Hematopoietic multipotent progenitor cell (in vitro differentiated cells): ENCODE measurements at places on chromosomes 2 and 18.

DNA sequence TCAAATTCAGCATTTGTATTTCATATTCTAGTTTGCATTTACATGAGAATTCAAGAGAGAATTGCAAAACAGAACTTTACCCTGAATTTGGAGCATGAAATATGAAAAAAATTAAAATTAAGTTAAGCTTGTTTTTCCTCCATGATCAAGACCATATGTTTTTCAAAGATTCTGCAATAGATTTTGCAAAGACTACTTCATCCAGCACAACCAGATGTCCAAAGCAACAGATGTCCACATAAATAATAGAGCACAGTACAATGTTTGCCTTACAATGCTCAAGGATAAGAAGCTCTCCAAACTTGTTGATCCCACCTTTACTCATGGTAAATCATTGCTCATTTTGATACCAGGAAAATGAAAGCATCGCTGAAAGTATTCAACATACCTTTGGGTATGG, 25.6 kb downstream of the FAP start:
- no peak for DNase-seq

DNA sequence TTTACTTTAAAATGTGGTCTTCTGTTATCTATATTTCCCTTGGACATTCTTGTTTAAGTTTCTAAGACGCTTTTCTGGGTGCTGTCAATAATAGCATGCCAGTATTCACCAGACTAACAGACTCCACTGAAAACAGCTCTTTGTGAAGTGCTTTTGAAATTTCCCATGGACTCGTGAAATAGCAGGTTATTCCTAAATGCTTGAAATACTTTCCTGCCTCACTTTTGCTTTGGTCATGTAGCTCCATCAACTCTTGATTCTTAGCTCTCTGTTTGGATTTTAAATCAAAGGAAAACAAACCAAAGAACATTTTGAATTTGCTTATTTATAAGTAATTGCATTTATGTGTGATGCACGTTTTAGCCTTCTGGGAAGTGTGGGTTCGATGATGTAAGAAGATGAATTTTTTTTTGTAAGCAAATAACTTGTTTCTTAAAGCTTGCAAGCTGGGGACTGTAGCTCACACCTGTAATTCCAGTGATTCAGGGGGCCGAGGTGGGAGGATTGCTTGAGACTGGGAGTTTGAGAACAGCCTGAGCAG, 147.8 kb downstream of the WDSUB1 start:
- DNase-seq = no peak

DNA sequence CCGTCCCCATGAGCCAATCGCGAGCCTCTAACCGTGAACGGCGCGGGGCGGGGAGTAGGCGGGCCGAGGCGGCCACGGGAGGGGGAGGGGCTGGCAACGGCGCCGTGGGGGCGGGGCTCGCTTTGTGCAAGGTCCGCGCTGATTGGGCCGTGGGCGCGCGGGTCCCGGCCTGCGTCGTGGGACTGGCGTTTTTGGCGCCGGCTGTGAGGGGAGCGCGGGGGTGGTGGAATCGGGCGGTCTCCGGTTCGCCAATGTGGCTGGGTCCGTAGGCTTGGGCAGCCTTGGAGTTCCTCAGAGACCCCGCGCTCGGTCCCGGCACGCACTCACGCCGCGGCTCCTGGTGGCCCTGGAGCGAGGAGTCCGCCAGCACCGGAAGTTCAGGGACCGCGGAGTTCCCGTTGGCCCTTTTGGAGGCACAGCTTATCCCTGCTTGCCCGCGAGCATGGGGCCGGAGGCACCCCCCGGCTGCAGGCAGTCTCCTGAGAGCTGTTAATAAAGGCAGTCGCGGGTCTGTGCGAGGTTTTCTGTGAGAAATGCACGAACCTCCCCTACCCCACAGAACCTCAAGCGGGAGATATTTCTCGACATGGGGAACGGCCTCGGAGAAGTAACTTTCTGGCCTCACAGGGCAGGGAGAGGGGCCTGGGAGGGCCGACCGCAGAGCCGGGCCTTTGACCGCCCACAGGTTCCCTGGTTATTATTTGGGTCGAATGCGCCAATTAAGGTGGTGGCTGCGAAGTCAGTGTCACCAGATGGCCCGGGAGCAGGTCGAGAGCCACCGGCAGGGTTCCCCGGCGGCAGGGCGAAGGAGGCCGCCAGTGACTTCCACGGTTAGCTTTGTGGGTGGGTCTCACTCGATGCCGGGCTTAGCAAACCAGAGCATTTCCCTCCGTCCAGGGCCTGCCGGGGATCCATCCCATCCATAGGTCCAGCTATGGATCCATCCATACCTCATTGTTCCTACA, 574 bp upstream of the NCL start:
- DNase-seq = peak; percentile 96

GRCh38 chr2:18500333-18500732, 60.1 kb downstream of the RDH14 start:
- no peak for DNase-seq

- DNase-seq = no peak
Measured at GRCh38 chr18:55573386-55573785, 14.6 kb downstream of the TCF4 start.

- DNase-seq = no peak
Measured at GRCh38 chr2:150963336-150963735, 298.3 kb downstream of the RBM43 start.

DNA sequence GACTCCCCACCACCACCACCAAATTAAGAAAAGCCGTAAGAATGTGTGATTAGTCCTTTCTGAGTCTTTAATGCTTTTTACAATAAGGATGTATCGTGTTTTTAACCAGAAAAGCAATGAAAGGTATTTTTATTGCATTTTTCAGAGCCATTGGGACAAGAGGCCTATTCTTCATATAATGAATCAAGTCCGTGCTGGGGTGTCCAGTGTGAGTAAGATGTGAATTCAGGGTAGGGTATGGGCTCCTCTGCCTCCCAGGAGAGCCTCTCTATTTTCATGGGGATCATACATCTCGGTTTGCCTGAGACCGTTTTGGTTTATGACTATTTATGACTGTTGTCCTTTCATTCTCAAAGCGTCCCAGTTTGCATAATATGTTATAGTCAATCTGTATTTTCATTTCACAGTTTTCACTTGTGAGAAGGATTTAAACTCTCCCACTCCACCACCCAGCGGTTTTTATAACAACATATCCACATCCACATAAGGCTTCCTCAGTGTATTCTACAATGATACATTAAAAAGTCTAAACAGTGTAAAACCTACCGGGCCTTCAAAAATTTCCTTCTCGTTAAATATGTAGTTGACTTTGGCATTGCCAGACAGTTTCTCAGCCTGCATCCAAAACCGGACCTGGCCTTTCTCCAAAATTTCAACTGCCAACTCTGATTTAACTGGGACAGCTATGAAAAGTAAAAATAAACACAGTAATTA, 80.8 kb upstream of the LPIN2 start:
- no peak for DNase-seq

- DNase-seq = no peak
Measured at GRCh38 chr2:42053482-42053790, 5.6 kb downstream of the PKDCC start.

DNA sequence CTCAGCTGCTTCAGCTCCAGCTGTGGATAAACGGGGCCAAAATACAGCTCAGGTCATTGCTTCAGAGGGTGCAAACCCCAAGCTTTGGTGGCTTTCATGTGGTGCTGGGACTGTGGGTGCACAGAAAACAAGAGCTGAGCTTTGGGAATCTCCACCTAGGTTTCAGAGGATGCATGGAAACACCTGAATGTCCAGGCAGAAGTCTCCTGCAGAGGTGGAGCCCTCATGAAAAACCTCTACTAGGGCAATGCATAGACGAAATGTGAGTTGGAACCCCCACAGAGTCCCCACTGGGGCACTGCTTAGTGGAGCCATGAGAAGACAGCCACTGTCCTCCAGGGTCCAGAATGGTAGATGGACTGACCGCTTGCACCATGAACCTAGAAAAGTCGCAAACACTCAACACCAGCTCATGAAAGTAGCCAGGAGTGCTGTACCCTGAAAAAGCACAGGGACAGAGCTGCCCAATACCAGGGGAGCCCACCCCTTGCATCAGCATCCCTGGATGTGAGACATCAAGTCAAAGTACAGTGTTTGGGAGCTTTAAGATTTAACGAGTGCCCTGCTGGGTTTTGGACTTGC, 147.9 kb upstream of the SOX11 start:
- no peak for DNase-seq

DNA sequence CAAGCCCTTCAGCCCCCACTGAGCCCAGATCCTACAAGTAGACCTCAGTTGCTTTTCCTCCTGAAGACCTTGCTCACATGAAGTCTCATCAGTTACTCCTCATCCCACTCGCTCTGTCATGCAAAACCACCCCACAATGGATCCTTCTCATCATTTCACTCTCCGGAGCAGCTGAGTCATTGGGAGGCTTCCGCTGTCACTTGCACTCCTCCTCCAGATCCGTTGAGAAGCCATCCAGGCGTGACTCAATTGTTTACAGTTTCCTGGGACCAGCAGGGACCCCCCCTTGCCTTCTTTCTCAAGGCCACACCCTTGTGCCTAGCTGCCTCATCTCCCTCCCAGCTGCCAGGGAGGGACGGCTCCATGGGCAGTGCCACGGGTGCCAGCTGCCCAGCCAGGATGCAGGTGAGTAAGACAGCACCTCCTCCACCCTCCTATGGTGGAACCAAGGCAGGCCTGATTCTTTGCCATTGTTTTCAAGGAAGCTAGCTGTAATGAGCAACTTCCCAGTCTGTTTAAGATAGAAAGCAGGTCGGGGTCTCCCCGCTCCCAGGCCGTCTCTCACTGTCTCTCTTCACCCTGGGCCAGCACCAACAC, 16.3 kb downstream of the GPR55 start:
- no peak for DNase-seq

DNA sequence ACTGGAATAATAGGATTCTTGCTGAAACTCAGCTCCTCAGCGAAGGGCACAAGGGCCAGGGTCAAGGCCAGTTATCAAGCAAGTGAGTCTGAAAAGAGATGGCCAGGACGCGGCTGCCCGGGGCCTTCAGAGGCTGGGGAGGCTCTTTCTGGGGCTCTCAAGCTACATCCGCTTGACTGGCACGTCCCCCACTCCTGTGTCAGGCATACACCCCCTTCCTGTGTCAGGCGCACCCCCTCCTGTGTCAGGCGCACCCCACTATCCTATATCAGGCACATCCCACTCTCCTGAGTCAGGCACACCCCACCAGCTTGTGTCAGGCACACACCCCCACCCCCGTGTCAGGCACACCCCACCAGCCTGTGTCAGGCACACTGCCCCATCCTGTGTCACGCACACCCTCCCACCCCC, 91.8 kb downstream of the TPO start:
- DNase-seq = no peak

GRCh38 chr2:163602196-163602595, 133.6 kb downstream of the FIGN start:
- no peak for DNase-seq

DNA sequence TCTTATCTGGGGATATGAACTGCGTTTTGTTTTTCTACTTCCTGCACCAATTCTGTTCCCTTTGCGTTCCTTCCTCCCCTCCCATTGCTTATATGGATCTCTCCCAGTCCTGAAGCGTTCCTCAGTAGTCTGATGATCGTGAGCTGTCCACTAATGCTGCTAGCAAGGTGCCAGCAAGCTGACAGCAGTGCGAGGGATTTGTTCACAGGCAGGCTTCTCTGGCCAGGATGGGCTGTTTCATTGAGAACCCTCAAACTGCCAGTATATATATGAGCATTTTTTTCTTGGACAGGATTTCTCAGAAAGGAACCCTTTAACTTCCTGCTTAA, 40.1 kb downstream of the GTF3C3 start:
- DNase-seq = no peak

DNA sequence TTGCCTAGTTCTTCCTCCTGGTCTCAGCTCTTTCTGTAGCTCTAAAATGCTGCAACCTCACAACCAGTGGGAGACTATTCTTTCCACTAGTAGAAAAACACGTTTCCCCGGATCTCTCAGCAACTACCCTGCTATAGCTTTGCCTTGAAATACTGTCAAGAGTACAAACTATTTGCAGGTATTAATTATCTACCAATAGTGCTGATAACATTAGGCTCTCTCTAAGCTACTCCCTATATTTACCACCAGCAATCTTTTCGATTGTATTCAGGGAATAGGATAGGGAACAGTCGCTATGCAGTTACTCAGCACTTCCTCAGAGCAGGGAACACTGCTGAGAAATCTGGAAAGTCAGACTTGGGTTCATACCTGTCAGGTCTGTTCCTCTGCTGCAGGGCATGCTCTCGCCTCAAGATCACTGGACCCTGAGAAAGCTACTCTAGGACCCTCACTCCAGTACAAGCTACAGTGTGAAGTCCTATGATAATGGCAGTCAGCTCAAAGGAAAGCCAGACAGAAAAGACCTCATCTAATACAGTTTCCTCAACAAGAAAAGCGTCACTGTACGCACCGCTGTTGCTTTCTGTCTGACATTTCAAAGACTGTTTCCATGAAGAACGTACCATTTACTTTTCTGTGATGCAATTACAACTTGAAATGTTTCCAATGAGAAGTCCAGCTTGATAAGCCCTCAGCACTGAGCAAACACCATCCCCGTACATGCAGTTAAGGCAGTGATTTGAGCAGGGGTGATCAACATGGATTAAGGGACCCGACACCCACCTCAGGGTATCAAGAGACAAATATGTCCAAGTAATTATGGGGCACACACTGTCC, 22.7 kb downstream of the GDF7 start:
- DNase-seq = no peak

- no peak for DNase-seq
Measured at GRCh38 chr18:53790786-53791185, 433.7 kb downstream of the MBD2 start.

DNA sequence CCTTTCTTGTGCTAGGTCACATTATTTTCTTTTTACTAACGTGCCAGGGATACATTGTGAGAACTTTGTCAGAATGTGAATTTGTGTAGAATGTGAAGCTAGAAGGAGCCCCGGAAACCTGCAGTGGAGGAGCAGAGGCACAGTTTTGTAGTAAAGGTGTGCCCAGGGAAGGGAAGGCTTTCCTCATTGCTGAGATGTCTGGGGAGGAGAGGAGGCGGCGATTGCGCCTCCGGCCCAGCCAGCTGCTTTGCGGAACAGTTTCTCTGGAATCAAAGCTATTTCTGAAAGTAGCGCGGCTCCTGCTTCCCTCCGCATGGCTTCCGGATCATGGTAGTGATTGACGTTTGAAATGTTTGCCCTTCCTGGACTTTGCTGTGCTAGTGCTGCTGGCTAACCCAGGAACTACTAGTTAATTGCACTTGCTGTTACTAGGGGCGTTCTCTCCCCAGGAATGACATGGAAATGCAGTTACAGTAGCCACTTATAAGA, 83.1 kb upstream of the RBM44 start:
- DNase-seq = no peak

DNA sequence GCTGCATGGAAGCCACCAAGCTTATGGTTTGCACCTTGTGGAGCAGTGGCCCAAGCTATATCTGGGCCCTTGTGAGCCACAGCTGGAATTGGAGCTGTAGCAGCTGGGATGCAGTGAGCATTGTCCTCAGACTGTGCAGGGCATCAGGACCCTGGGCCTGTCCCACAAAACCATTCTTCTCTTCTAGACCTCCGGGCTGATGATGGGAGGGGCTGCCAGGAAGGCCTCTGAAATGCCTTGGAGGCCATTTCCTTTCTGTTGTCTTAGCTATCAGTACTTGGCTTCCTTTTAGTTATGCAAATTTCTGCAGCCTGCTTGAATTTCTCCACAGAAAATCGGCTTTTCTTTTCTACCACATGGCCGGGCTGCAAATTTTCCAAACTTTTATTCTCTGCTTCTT, 46.4 kb upstream of the CSRNP3 start:
- DNase-seq = no peak
